Activated naive CD4-positive, alpha-beta T cell treated with anti-CD3 and anti-CD28 coated beads, Interleukin-2, amount 50 U/mL, for 16 hours (primary cell): ENCODE measurements at places on chromosomes 3 and 15.

GRCh38 chr3:71726146-71726545, 944 bp upstream of the EIF4E3 start:
- DNase-seq = peak; percentile 37

DNA sequence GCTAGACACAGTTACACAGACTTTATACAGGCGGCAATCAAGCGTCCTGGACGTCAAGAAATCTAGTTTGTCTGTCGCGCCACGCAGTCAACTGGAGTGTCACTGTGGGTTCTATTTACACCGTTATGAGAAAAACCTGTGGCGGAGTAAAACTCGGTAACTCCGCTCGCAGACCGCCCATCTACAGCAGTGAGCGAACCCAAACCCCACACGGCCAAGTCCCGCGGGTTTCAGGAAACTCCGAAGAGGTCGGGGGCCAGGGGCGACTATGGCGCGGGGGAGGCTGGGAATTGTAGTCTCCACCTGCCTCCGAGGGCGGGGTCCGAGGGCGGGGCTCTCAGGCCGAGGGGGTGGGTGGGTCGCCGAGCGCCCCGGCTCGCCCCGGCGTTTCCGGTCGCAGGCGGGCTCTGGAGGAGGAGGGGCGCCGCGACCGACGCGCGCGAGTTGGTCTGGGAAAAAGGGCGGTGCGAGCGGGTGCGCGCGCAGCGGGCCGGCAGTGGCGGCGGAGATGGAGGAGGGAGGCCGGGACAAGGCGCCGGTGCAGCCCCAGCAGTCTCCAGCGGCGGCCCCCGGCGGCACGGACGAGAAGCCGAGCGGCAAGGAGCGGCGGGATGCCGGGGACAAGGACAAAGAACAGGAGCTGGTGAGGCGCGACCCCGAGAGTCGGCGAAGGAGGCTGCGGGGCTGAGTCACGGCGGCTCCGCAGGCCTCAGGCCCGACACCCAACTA, at the start of gene PSMD2:
PSMD2 (plus strand) TSS at position 483 of the 729 bp plus-strand sequence; CDS start at position 509, 26 bp downstream.
- DNase-seq = peak; percentile 99

- no peak for DNase-seq
These were observed 106.5 kb upstream of the SATB1 start for GRCh38 chr3:18531662-18532061.

DNA sequence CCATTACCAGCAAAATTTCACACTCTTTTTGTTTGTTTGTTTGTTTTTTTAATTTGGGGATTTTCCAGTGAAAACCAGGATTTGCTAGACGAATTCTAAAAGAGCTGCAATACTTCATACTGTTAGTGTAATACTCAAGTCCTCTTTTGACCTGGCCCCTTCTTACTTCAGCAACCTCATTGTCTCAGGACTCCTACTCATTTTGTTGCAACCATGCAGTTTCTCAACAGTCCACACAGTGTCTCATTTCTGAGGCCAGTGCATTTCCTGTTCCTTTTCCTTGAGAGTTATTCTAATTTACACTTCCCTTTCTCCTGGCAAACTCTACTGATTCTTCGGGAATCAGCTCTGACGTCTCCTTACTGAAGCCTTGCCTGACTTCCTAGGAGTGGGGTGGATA, 35.6 kb downstream of the NSUN3 start:
- DNase-seq = no peak

DNA sequence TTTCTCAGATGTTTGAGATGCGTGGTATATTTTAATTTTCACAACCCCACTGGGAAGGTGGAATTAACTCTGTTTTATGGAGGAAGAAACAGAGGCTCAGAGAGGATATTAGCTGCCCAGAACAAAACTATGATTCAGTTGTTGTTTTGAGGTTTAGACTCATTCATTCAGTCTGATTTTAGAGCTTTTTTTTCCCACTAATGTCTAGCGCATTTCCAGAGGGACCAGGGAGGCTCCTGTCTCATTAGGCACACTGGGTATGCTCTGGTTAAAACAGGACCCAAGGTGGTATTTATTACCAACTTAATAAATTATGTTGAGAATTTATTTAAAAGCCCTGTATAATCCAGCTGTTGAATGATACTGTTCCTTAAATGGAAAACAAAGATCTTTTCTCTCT, 272.0 kb upstream of the RGMA start:
- DNase-seq = no peak

DNA sequence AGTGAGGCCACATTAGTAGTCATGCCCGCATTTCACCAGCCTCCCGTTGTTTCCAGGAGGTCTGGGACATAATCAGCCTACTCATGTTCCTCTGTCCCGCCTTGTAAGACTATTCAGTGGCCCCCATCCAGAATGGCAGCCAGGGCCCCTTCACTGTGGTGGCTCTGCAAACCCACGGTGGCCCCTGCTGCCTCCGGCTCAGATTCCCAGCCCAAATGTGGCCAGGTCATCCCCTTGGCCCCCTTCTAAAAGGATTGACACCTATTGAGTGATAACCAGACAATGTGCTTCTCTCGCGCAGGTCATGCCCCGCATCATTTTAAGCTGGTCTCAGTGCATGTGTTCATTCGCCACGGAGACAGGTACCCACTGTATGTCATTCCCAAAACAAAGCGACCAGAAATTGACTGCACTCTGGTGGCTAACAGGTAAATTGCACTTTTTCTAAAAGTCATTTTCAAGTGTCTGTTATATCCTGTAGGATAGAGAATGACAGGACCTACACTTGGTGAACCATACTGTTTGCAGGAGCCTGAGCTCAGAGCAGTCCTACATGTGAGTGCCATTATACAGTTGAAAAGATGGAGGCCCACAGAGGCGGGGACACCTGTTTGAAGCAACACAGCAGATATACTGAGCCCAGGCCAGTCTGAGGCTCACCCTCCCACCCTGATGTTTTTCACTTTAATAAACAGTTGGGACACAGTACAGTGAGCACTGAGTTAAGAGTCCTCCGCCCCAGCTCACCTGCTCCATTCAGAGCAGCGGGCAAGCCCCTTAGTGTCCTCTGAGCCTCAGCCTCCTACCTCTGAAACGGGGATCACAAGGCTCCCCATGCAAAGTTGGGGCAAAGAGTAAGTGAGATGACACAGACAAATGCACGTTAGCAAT, 47.7 kb downstream of the PXYLP1 start:
- no peak for DNase-seq

- no peak for DNase-seq
These were observed 34.9 kb downstream of the PPP1R2 start for GRCh38 chr3:195508185-195508584.

- no peak for DNase-seq
These were observed 52.8 kb downstream of the ATP8B4 start for GRCh38 chr15:50066202-50066601.

- no peak for DNase-seq
These were observed 32.3 kb upstream of the ONECUT1 start for GRCh38 chr15:52822475-52822874.

DNA sequence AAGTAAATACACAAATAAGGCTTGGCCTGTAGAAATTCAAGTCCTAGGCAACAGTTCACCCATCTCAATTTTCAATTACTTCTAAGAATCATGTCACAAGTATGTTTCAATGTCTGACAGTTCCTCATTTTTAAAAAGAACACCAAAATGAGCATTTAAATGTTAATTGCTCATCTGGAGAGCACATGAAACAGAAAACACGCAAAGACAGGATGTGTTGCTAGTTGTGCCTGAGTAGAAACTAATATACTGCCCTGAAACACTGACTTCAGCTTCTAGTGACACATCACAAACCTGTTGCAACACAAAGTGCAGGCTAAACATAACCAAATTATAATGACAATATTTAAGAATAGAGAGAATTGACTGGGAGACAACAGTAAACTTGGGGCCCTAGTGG, 167.3 kb upstream of the THBS1 start:
- no peak for DNase-seq

- DNase-seq = no peak
These were observed 23.5 kb downstream of the B3GALNT1 start for GRCh38 chr3:161081633-161082032.

DNA sequence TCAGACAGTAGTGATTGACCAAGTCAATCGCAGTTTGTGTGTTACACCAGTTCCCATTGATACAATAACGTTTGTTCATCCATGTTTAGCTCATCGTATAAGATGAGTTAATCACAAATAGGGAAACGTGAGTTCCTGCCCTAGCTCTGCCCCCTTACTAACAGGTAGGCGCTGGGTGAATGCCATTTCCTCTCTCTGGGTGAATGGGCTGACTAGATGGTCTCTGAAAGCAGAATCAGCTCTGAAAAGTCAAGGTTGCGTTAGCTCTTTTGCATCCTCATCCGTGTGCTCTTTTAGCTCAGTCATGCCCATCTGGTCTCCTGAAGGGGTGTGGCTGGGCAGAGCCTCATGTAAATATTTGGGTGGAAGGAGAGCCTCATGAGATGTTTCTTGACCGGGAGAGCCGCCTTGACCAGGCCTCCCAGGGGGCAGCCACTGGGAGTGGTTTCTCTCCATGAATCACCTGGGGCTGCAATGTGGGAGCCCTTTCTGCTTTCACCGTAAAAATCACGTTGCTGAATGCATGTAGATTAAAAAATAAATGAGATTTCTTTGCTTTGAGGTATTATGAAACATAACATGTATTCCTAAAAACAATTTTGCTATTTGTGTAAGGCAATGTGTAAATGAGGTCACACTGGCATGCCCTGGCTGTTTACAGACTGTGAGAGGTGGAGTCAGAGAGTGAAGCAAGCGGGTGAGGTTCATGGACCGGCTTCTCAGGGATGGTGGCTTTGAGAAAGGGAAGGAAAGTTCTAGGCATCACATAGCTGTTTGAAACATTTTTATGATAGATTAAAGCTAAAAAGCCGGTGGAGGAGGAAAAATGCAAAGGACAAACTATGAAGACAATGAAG, 108.4 kb upstream of the RASGRP1 start:
- no peak for DNase-seq

DNA sequence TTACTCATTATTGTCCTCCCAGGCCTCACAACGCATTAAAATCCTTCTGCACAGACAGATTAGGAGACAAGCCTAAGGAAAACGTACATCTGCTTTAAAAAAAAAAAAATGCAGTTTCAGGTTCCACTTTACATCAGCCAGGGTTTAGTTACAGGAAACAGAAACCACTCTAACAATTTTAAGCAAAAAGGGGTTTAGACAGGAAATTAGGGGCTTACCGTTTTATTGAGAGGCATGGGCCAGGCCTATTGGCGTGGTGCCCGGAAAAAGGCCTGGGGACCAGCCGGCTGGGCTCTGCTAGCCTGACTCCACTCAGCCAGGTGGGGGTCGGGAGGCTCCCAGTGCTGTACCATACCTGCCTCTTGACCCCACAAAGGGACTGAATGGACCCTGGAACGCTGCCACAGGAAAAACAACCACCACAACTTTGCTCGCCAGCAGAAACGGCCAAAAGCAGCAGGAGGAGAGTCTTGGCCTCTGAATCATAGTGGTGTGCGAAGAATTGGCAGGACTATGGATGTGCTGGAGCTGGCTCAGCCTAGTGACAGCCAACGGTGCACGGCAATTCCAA, 124.3 kb downstream of the CHSY1 start:
- peak; percentile 52 for DNase-seq
